ENCODE measurements at places on chromosomes 3 and 15. TPM values are rescaled to one million over a fixed set of nuclear protein-coding genes. Genes with fewer than 3 reads are reported as not detected.

GRCh38 chr3:198032039-198032936 is 72.3 kb downstream of the LMLN start:
- no peak overlapping the region for H3K4me3 ChIP-seq
- no peak for DNase-seq
- no peaks in the 10 kb centered on the region for H3K27me3 ChIP-seq
- H3K27ac ChIP-seq, result no peak overlapping the region
- H3K36me3 ChIP-seq, result no peaks in the 10 kb centered on the region

DNA sequence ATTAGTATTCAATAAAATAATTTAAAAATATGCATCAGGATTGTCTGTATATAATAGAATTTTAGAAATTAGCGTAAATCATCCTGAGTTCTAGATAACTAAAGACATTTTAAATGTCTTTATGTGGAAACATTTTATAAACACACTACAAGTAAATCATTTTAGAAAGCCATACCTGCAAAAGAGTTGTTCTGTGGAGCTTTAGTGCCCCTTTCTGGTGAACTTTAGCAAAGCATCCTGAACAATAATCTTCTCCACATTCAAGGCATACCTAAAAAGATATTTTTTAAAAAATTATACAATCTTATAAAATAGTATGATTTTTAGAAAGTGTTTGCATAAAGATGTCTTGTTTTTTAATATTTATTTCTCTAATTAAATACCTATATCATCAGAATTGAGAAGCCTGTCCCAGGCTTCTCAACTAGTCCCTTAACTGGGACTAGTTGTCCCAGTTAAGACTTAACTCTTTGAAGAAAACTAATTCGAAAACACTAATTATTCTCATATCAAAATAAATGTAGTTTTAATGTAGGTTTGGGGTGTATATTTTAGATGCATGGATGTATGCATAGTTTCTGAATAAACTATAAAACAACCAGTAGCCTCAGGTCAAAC is 29.7 kb downstream of the ZBBX start:
- no peaks in the 10 kb centered on the region for H3K4me1 ChIP-seq
- no peak overlapping the region for H3K4me3 ChIP-seq
- DNase-seq, result no peak
- H3K36me3 ChIP-seq, result no peaks in the 10 kb centered on the region
- H3K27ac ChIP-seq, result no peak overlapping the region

The NPAP1 gene
- total RNA-seq, result not detected

- H3K27ac ChIP-seq, result peak overlapping the region; percentile 76
- no peaks in the 10 kb centered on the region for H3K27me3 ChIP-seq
- H3K36me3 ChIP-seq, result peaks cover 34% of the 10 kb centered on the region
- peaks cover 81% of the 10 kb centered on the region for H3K4me1 ChIP-seq
These were observed 83.8 kb downstream of the SMAD3 start for GRCh38 chr15:67149068-67149772.

DNA sequence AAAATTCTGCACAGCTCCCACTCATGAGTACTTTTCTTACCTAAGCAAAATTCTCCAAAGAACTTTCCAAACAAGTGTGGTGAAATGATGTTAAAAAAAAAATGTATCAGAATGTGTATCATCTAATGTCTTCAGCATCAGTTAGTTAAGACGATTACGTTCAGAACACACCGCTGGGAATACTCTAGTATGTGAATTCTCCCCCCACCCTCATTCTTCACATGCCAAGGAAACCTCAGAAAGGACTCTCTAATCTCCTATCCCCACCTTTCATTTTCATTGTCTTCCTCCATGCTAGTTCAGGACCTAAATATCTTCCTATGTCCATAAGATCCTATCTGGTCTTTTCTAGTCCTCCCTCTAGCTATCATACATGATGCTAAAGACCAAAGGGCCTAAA is 457.4 kb downstream of the SHQ1 start:
- DNase-seq, result no peak
- H3K27ac ChIP-seq, result no peak overlapping the region
- no peaks in the 10 kb centered on the region for H3K27me3 ChIP-seq
- no peaks in the 10 kb centered on the region for H3K36me3 ChIP-seq
- H3K4me1 ChIP-seq, result peaks cover 7% of the 10 kb centered on the region

The CACNA1D gene
- total RNA-seq, result 0.15 TPM

GRCh38 chr15:72774696-72775383 is 8.7 kb downstream of the ADPGK start:
- peak overlapping the region; percentile 47 for H3K27ac ChIP-seq
- DNase-seq, result no peak
- H3K4me3 ChIP-seq, result no peak overlapping the region
- H3K36me3 ChIP-seq, result peaks cover 71% of the 10 kb centered on the region

The CGNL1 gene
- not detected for total RNA-seq

DNA sequence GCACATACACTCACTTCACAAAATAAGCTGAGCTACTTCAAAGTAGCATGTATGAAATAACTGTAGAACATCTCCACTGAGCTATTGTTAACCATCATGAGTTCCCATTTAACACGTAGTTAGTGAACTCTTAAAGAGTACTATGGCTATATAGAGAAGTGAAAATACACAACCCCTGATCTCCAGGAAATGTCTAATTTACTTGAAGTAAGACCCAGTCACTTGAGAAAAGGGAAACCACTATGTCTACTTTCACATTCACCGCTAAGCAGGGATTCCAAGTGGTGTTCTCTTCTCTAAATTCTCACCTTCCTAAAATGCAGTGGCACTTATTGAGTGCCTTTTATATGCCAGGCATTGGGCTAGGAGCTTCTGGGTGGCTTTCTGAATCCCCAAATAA is 35.0 kb upstream of the COLQ start:
- peak; percentile 34 for DNase-seq
- peak overlapping the region; percentile 40 for H3K4me3 ChIP-seq
- peaks cover 19% of the 10 kb centered on the region for H3K36me3 ChIP-seq
- H3K4me1 ChIP-seq, result peaks cover 41% of the 10 kb centered on the region

GRCh38 chr15:93438310-93438709 is 349.3 kb upstream of the RGMA start:
- H3K4me3 ChIP-seq, result no peak overlapping the region
- no peaks in the 10 kb centered on the region for H3K36me3 ChIP-seq
- no peak for DNase-seq
- peaks cover 7% of the 10 kb centered on the region for H3K27me3 ChIP-seq

The ANKUB1 gene
- not detected for total RNA-seq

The SAMMSON gene
- not detected for total RNA-seq

DNA sequence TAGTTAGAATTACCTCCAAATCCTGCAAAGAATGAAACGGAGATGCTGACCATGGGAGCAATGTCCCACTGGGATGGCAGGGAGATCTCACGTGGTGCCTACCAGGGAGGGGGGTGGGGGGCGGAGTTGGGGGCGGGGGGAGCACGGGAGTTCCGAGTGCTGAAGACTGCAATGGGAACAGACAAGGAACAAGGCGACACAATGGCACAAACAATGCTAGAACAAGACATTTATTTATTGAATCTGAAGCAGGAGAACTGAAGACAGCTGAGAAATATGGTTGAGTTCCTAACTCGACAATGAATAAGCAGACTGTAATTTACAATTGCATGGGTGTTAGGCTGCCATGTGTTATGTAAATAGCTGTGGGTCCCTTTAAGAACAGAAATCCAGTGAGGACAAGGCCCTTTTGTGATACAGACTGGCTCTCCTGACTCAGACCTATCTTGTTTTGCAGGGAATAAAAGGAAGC is 91.2 kb downstream of the AQP9 start:
- H3K4me1 ChIP-seq, result peaks cover 15% of the 10 kb centered on the region
- no peak overlapping the region for H3K27ac ChIP-seq
- DNase-seq, result no peak
- H3K36me3 ChIP-seq, result no peaks in the 10 kb centered on the region

DNA sequence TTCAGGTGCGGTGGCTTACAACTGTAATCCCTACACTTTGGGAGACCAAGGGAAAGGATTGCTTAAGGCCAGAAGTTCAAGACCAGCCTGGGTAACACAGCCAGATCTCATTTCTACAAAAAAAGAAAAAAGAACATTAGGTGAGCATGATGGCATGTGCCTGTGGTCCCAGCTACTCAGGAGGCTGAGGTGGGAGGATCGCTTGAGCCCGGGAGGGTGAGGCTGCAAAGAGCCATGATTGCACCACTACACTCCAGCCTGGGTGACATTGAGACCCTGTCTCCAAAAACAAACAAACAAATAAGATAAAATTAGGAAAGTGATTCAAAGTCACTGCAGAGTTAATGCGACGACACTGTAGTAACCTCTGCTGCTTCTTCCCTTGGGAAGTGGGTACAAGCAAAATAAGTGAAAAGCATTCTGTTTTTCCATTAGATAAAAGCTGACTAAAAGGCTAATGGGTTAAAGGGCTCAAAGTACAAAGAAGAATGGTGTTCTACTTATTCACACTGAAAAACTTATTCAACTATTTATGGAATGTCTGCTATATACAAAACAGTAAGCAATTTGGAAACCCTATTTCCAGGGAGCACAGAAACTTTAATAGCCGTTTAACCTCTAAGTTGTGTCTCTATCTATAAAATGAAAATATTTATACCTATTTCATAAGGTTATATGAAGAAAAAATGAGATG is 8.0 kb upstream of the RPS27L start:
- H3K4me3 ChIP-seq, result no peak overlapping the region
- DNase-seq, result no peak
- H3K36me3 ChIP-seq, result no peaks in the 10 kb centered on the region
- H3K27me3 ChIP-seq, result no peaks in the 10 kb centered on the region

- H3K4me1 ChIP-seq, result peaks cover 4% of the 10 kb centered on the region
- H3K36me3 ChIP-seq, result no peaks in the 10 kb centered on the region
- H3K27me3 ChIP-seq, result peaks cover 12% of the 10 kb centered on the region
- no peak overlapping the region for H3K4me3 ChIP-seq
- no peak overlapping the region for H3K27ac ChIP-seq
These were observed 150.9 kb downstream of the IMPG2 start for GRCh38 chr3:101169516-101169915.
